Amniotic stem cell (primary cell): ENCODE measurements at places on chromosomes 4 and X.

- no peak for DNase-seq
These were observed 69.3 kb downstream of the BTC start for GRCh38 chr4:74724979-74725378.

- no peak for DNase-seq
These were observed 4.5 kb upstream of the RHOH start for GRCh38 chr4:40192114-40193015.

DNA sequence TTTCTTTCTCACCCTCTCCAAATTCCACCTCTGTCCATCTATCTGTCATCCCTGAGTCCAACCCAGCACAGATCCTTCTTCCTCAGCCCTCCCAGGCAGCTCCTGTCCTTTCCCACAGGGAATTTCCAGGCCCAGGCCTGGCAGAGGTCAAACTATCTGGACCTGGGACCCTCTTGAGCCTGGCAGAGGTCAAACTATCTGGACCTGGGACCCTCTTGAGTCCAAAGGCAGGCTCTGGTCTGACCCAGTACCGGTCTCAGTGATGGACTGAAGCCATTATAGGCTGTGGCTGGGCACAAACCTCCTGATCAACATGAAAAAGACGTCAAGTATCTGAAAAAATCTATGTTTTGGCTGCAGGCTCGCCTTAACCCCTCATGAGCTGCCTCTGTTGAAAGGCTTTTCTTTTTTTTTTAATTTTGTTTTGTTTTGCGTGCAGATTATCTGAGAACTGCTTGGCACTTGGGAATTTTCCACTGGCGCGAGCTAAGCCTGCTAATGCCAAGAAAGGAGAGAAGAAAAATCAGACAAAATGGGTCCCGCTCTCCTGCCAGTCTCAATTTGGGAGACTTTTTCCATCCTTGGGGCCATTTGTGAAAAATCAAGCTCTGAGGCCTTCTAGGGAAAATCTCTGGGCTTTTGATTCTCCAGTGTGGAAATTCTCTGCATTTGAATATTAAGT, 31.2 kb downstream of the MSX1 start:
- no peak for DNase-seq

DNA sequence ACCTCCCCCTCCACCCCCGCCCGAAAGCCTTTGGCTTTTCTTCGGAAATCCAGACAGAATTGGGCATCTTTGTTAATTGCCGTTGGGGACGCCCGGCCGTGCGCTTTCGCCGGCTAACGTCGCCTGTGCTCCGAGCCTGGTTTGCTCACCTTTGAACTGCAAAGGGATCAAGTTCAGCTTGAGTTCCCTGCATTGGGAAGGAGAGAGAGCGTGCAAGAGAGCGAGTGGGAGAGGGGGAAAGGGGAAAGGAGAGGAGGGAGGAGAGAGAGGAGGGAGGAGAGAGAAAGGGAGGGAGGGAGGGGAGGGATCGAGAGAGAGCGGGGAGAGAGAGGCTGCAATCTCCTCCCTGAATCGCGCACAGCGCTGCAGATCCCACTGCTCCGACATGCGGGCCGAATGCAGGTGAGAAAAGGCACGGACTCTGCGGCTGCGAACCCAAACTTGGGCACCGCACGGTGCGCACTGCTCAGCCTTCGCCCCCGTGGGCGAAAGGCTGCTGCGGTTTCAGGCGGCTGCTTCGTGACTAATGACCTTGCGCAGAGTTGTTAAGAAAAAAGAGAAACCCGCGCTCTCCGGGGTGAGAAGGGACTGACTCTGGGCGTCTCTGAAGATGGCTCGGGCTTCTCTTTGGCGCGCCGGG, at the start of gene PCDH7:
Gene PCDH7 (plus strand): TSS at position 349 of the 640 bp plus-strand sequence. CDS start 1,054 bp downstream, outside the sequence.
- DNase-seq = peak; percentile 75

- no peak for DNase-seq
These were observed 669.9 kb upstream of the NR3C2 start for GRCh38 chr4:149112109-149112508.
